ENCODE measurements at places on chromosomes 6 and 20.

GRCh38 chr20:37846573-37846972, 56.4 kb upstream of the VSTM2L start:
- DNase-seq: no peak

GRCh38 chr20:59399426-59400099, 99.2 kb downstream of the EDN3 start:
- no peak for DNase-seq

DNA sequence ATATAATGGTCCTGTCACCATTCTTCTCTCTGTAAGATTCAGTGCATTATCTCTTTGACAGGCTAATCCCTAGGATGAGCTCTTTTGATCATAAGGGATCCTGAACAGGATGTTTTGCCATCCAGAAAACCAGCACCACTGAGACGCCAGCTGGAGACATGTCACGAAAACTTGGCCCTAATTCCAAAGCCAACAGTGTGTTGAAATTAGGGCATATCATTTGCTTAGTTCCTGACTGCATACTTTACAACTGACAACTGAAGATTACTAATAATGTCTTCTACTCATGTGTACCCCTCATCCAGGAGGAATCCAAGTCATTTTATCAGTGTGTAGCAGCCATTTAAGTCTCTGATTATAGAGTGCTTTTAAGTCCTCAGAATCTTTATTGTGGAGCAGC, 243.6 kb downstream of the KCNQ5 start:
- no peak for DNase-seq

GRCh38 chr6:37354526-37355384, 972 bp downstream of the RNF8 start:
- DNase-seq: no peak

DNA sequence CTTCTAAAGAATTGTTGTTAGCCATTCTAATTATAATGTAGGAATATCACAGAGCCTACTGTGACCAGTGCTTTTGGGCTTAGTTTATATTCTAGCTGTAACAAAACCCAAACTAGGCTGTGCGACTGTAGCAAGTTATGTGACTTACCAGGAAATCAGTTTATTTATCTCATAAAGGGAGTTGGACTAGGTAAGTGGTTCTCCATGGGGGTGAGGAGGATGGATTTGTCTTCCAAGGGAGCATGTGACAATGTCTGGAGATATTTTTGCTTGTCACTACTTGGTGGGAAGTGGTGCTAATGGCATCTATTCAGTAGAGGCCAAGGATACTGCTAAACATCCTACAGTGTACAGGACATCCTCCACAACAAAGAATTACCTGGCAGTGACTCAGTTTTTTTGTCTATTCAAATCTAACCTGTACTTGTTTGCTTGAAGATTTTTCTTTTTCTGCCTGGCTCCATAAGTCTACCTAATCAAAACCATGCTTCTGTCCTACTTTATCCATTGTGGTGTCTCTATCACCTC, 32.5 kb downstream of the ZFAND3 start:
- no peak for DNase-seq

DNA sequence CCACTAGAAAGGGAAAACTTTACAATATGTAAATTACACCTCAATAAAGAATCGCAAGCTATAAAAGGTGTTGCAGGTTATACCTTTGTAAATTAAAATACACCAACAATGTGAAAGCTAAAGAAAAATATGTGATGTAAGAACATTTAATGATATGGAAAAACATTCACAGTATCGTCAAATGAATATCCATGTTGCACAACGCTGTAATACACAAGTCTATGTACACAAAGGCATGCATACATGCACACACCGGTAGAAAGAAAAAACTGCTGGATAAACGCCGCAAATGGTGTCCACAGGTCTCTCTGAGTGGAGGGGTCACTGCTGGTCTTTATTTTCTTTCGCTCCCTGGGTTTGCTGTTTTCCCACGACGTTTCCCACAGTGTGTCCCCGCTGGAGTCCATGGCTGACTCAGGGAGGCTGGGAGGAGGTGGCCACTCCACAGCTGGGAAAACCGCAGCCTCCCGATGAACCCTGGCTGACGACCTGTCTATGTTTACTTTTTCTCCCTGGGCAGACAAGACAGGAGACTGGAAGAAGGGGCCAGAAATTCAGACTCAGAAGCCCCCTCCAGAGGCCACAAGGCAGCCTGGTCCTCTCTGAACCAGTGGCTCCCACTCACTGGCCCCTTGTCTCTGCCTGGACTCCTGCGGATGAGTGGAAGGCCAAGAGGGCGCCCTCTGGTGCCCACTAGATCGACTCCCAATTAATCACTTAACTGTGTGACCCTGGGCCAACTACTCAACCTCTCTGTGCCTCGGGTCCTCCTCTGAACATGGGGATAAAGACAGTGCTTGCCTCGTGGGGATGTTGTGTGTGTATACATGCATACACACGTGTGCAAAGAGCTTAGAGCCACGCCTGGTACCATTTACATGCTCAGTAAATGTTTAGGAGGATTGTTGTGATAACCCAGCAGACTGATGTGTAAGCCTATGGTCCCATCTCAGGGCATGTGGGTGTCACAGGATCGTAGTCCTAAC, 12.8 kb upstream of the BPI start:
- no peak for DNase-seq

GRCh38 chr20:41905199-41905598, 287.0 kb upstream of the CHD6 start:
- no peak for DNase-seq

- peak; percentile 98 for DNase-seq
Measured at GRCh38 chr6:44667226-44667625, 279.7 kb downstream of the CDC5L start.

GRCh38 chr6:142838821-142839685, 105.9 kb downstream of the HIVEP2 start:
- no peak for DNase-seq

All from fibroblast of skin of left biceps (primary cell).